HS-27A (cell line): ENCODE measurements at places on chromosomes 2 and 18.

DNA sequence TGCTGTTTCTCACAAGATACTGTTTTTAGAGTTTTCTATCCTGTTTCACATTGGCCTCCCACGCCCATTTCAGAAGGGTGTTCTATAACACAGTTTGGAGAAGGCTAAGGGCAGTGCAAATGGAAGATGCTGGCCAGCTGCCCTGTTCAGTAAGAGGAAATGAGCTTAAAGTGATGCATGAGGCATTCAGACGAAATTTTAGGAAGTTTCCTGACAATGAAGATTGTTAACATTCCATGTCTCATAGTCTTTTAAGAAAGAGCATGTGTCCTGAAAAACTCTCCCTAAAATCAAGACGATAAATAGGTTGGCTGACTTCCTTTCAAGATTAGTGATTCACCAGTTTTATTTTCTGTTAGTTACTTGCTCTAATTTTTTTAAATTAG lies 484.2 kb upstream of the NRP2 start:
- DNase-seq, result peak; percentile 54

DNA sequence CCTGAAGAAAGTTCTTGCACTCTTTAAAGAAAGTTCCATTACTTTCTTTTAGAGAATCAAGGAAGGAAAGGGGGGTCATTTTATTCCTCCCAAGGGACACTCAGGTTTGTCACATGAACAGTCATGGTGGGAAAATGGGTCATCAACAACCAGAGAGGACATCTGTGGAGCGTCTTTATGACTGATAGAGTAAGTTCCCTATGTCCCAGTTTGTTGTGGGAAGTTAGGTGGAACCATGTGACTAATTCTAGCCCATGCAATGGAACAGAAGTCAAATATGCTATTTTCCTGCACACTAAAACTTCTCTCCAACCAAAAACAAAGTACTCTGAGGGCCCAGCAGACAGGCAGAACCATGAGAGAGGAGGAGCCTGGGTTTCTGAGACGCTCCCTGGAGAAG lies 165.6 kb upstream of the SERTAD2 start:
- no peak for DNase-seq

DNA sequence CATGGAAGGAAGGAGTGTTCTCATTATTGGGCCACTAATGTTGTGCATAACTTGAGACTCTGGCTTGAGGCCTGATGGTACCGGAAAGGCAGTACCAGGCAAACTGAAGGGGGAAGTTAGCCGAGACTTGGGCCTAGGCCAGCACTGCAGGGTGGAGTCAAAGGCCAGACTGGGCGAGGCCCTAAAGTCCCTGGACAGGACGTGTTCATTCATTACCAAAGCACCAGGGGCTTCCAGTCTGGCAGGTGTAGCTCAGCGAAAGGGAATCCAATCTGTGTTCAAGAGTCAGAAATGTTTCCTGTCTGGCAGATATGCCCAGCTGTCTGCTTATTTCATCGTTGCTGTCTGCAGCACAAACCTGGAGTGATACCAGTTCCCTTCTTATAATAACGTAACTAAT lies 4.7 kb upstream of the ITSN2 start:
- DNase-seq, result no peak

GRCh38 chr18:66764230-66764629 lies 160.3 kb upstream of the CDH19 start:
- no peak for DNase-seq

- no peak for DNase-seq
Observed at GRCh38 chr2:63993871-63994270, 25.4 kb downstream of the VPS54 start.

GRCh38 chr2:946073-946948 lies 4.3 kb upstream of the SNTG2 start:
- DNase-seq, result no peak

GRCh38 chr18:76484749-76485387 lies 10.2 kb downstream of the ZNF516 start:
- DNase-seq, result no peak

GRCh38 chr2:38702413-38702812 lies 36.5 kb downstream of the GALM start:
- peak; percentile 72 for DNase-seq

DNA sequence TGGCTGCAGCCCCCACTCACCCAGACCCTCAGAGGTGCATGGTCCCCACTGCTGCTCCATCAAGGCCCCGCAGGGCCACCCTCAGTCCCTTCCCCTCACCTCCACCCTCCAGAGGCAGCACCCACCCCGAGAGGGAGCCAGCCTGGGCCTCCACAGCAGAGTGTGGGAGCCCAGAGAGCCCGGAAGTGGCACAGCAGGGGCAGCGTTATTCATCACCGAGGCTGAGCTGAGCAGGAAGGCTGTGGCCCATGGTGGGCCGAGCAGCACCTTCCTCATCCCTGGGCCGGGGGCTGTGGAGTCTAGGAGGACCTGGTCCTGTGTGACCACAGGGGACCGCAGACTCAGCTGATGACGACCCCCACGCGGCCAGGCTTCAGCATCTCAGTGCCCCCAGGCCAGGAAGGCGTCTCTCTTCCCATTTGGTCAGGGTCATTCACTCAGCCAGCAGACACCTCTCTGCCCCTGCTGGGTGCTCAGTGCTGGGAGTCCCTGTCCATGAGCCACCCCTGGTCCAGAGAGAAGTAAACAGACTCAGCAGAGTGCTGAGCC lies 258.1 kb downstream of the ATAD2B start:
- no peak for DNase-seq

DNA sequence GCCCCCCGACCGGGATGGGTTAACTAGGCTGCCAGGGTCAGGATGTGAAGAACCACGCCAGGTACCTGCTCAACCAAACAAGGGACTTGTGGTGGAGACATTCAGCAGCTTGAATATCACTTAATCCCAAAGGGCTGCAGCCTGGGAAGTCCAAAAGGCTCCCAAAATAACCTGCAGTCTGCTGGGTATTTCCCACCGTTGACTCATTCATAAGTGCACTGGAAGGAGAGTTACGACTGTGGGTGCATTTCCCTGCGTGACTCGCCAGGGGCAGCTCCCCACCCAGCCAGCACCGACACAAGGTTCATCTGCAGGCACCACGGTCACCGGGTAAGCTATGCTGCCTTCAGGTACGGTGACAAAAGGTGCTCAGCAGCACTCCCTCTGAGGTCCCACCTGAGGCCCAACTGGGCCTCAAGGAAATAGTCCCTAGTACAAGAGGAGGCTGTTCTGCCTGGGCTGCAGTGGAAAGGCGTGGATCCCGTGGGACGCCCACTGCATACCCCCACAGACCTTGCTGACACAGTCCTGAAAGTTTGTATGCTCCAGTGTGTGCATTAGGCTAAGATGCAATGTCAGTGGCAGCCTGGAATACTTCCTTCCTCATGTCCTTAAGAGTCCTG lies 86.5 kb downstream of the UXS1 start:
- DNase-seq, result no peak

DNA sequence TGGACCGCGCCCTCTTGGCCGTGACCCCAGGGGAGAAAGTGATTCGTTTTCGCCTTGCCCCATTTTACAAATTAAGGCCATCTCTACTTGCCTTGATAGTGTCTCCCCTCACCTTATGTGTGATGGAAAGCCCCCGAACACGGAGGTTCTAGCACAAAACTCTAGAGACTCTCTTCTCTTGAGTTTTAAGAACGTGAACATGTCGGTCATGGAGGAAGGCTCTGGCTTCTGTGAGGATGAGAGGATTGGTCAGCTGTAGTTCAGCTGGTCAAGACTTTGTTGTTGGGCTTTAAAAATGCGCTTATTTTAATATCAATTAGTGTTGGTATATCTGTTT lies 828 bp downstream of the DYNC1I2 start:
- no peak for DNase-seq

GRCh38 chr2:53209679-53210458 lies 557.7 kb upstream of the CHAC2 start:
- no peak for DNase-seq

- no peak for DNase-seq
Observed at GRCh38 chr2:125185691-125186270, 1160.7 kb downstream of the CNTNAP5 start.

DNA sequence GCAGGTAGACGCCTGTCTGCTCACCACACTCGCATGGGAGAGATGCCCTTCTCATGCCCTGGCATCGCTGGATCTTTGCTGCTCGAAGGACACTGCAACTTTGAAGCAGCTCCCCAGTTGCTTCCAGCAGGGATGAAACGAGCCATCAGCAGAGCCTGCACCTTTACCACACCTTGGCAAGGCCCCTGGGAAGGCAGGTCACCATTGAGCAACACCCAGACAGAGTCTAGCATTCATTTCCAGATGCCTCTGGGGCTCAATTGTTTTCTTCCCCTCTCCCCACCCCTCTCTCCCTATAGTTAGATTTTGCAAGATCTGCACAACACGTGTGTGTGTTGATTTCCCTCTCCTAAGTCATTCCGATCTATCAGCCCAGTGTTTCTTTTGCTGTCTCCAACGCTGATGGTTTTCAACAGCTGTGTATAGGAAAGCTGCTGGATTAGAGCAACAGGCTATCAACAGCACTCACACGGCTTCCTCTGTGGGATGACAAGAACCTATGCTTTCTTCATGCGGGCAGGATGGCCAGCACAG lies 25.6 kb upstream of the INHBB start:
- DNase-seq, result no peak

GRCh38 chr2:136325844-136326331 lies 207.9 kb upstream of the CXCR4 start:
- DNase-seq, result no peak

GRCh38 chr2:10160203-10160955 lies 37.8 kb downstream of the RRM2 start:
- DNase-seq, result no peak
